CD8-positive, alpha-beta memory T cell (primary cell): ENCODE measurements at places on chromosomes 3 and 15.

DNA sequence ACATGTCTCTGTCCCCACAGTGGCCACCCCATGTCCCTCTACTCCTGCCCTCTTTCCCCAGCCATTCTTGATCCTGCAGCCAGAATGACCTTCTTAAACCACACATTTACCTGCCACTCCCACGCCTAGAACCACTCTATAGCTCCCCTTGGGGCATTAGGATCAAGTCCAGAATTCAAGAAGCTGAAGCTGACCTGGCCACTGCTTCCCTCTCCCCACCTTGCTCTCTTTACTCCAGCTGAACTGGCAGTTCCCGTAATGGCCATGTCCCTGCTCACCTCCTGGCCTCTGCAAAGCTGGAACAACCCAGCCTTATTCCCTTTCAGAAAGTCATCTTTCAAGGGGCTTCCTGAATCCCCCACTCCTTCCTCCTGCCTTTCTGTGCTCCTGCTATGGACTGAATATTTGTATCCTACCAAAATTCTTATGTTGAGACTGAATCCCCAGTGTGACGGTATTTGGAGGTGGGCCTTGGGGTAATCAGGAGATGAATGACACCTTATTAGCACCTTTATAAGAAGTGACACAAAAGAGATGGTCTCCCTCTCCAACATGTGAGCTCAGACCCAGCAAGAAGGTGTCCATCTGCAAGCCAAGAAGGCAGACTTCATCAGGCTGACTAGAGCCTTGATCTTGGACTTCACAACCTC, 3.8 kb downstream of the CSRNP1 start:
- DNase-seq: no peak

- DNase-seq: no peak
Measured at GRCh38 chr3:158248261-158248660, 138.4 kb downstream of the RSRC1 start.

DNA sequence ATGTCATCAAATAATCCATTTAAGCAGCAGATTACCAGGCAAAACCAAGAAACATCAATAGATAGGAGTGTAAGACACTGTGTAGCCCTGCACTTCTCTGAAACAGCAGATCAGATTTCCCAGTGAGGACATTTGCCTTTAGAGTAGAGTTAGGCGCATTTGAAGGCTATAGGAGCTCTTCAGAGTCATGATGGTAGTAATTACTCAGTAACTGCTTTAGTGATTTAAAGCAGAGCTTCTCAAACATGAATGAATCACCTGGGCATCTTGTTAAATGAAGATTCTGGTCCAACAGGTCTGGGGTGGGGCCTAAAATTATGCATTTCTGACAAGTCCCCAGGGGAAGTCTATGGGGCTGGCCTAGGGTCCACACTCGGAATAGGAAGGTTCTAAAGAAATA, 36.9 kb downstream of the THRB start:
- DNase-seq: no peak

DNA sequence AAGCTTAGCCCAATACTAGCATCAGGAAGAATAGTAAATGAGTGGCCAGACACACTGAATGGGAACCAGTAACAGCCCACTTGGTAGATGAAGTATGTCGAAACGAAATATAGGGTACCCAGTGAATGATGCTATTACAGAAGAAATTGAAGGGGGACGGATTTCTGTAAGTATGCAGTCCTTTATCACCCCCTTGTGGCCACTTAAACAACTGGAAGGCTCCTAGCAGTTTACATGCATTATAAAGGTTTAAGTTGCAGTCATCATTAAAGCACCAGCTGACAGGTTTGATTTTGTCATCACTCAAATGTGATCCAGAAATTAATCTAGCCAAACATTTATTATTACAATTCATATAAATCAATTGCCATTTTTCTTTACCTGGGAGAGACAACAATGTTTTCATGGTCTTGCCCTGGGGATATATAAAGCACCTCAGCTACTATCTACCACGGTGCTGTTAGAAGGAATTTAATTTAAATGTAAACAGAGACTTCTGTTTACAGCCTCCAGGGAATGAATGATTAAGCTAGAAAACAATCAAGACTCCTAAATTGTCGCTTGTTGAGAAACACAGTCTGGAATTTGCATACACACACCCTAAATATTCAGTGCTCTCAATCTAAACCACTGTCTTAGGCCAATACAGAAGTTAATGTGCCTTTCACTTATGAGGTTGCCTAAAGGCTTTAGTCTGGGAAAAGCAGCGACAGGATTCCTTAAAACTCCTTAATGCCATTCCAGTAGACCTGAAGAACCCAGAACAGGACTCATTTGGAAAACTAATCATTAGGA, 7.8 kb downstream of the EIF1B start:
- DNase-seq: peak; percentile 20

GRCh38 chr3:56870436-56870835, 68.7 kb upstream of the ARHGEF3 start:
- DNase-seq: no peak

GRCh38 chr3:143775459-143775858, 72.8 kb downstream of the SLC9A9 start:
- no peak for DNase-seq

DNA sequence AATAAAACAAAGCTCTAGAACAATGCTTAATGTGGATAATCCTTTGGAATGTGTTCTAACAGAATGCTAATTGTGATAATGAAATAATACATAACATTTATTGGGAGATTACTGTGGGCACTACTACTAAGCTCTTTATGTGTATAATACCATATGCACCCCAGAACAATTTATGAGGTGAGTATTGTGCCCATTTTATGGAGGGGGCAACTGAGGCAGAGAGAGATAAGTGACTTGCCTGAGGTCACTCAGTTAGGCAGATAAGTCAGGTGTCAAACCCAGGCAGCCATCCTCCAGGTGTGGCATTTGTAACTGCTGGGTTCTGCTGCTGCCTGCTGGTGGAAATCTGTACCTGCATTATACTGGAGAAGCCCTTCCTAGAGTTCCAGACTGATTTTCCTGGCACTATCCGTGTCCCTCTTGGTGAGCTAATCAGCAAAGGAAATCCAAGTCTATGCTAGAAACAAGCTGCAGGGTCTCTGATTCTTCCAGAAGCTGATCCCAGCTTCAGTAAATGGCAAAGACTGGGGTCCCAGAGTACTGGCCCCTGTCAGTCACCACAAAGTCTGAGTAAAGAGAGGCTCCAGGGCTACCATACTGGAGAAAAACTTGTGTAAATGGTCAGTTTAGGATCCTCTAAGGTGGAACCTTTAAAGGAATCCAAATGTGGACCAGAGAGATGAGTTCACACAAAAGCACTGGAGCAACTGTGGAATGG, 22.6 kb upstream of the RBP1 start:
- no peak for DNase-seq

- DNase-seq: peak; percentile 44
Measured at GRCh38 chr3:39143051-39143885, 10.1 kb downstream of the CSRNP1 start.

- no peak for DNase-seq
Measured at GRCh38 chr3:112611752-112612515, 29.0 kb downstream of the CCDC80 start.

DNA sequence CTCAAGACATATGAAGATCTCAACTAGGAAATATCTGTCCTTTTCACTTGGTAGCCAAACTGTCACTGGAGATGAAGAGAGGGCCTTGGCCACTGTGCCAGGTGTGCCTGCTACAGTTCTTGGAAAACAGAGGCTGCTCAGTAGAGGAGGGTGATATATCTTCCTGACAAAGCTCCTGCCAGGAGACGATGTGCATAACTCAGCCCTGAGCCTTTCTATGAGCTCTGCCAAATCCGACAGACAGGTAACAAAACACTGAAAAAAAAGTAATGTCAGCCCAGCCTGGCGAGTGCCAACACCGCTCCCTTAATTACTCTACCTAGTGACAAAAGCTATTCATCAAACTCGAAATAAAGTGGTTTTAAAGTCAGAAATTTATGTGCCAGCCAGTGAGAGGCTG, 123.2 kb downstream of the MFSD1 start:
- no peak for DNase-seq

DNA sequence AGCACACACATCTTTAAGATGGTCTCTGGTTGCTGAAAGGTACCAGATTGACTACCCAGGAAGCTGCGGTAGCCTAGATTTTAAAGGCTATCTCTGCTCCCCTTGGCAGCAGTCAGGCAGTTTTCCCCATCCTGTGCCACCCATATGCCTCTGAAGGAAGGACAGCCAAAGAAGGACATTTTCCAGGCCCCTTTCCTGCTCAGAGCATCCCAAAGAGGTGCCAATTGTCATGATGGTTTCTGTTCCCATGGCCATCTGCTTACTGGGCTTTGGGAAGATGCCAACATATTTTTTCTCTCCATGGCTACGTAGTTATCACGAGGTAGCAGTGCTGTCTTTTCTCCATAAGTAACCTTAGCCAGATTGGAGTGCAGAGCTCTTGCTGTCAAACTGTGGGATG, 39.7 kb downstream of the UNC13C start:
- DNase-seq: no peak

DNA sequence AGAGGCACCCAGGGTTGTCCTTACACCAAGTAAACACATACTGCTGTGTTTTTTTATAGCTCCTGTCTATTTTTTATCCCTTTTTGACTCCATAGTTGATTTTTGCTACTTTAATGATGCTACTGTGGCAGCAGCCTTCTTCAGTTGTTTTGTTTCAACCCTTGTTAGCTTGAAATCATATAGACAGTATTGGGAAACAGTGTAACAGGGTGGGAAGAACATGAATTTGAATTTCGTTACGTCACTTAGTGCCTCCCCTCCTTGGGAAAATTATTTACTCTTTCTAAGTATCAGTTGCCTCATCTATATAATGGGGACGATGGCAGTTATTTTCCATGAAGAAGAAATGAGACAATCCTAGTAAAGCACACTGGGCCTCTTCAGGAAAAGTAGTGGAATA, 409.8 kb upstream of the TPRG1 start:
- DNase-seq: no peak

DNA sequence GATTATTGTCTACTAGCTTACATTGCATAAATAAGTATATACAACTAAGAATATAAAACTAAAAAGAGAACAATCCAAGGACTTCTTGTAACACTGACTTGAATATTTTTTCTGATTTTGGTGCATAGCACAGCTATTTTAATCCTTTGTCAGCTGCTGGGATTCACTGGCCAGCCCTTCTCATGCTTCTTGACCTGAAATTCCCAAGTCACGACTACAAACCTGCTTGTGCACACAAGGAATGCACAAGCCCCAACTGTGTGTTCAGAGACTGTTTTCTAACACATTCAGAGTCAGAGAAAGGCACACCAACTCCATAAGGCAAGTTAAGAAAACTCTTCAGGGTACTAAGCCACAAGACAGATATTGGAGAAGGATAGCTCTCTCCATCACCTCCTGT, 80.9 kb downstream of the TNIK start:
- DNase-seq: no peak

DNA sequence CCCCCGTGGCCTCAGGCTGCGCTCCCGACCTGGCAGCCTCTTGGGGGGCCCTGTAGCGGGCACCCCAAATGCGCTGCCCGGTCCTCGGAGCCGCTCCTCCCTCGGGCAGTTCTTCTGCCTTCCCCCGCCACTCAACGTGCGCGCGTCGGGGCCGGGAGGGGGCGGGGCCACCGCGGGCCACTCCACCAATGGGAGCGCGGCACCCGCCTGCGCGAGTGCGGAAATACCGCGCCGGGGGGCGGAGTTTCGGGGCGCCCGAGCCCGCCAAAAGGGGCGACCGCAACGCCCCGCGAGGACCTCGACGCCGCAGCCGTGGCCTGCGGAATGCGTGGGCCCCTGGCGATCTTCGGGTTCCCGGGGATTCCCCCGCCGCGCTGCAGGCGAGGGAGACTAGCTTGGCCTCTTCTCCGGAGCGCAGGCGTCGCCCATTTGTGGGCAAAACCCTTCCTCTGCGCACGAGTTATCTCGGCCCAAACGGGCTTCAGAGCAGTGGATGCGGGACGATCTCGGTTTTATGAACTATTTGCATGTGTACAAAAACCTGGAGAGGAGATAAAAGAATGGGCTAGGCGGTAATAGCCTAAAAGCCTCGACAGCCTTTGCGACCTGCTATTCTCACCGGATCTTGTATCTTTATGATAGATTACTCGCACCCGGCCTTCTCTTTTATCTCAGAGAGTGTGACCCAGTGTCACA, at the start of gene TASOR:
Gene TASOR, minus strand, starts transcription at position 144 of the 696 bp plus-strand sequence. CDS start 259 bp downstream, outside the sequence.
- DNase-seq: peak; percentile 85

- no peak for DNase-seq
Measured at GRCh38 chr15:37105889-37106288, 5.5 kb upstream of the MEIS2 start.

DNA sequence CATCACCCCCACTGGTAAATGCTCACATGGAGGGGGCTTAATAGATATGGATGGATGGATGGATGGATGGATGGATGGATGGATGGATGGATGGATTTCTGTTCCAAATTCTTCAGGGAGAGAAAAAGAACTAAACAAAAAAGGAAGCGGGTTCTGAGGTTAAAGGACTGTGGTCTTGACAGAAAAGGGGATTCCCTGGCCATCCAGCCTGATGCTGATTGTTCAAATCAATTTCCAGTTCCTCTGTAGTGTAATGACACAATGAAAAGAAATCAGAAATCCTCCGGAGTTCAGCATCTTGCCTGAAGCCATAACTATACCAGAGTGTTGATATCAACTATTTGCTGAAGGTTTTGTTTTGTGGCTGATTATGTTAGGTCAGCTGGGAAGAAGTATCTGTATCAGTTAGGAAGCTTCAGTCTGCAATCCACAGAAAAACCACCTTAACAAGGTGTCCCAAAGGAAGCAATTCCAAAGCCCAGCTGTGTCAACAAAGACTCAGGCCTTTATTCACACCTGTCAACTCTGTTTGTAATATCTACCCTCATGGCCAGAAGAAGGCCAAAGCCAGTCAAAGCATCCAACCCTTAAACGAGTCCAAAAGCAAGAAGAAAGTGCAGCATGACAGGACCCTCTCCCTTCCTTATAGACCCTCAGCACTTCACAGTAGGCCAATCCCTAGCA, 24.5 kb upstream of the RASA2 start:
- DNase-seq: no peak

- no peak for DNase-seq
Measured at GRCh38 chr3:186694288-186695032, 22.7 kb upstream of the KNG1 start.

DNA sequence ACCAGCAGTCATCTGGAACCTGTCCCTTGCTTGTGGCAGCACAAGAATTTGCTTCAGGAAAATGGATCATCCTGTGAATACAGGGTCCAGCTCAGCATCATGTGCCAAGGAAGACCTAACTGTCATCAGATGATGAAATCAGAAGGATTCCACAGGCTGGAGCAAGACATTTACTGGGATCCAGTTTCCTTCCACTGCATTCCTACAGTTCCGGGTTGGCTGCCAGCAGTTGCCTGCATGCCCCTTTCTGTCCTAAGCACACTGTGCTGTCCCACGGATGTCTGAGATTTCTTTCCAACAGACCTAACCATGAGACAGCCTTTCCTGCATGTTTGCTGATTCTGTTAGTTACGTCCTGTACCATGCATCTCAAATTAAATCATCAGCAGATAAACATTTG, 140.7 kb downstream of the IMPG2 start:
- DNase-seq: no peak

- no peak for DNase-seq
Measured at GRCh38 chr3:62600033-62600432, 226.7 kb upstream of the FEZF2 start.

- no peak for DNase-seq
Measured at GRCh38 chr15:99486371-99487336, 79.1 kb upstream of the MEF2A start.

- DNase-seq: peak; percentile 63
Measured at GRCh38 chr3:115146032-115146417, 1.1 kb downstream of the ZBTB20 start.

GRCh38 chr3:142459929-142460328, 12.1 kb upstream of the XRN1 start:
- no peak for DNase-seq

- DNase-seq: no peak
Measured at GRCh38 chr15:37122703-37123102, 22.4 kb upstream of the MEIS2 start.

- DNase-seq: no peak
Measured at GRCh38 chr15:57611123-57611522, 19.4 kb downstream of the MYZAP start.
